ENCODE measurements at places on chromosomes 3 and 15. TPM values are rescaled to one million over a fixed set of nuclear protein-coding genes. Genes with fewer than 3 reads are reported as not detected.

GRCh38 chr15:40859206-40859851 is 14.7 kb downstream of the RHOV start:
- DNase-seq = no peak

GRCh38 chr3:12629560-12629959 is 34.4 kb downstream of the RAF1 start:
- no peak for DNase-seq

GRCh38 chr15:76963596-76963995 is 31.3 kb upstream of the PSTPIP1 start:
- no peak for DNase-seq

DNA sequence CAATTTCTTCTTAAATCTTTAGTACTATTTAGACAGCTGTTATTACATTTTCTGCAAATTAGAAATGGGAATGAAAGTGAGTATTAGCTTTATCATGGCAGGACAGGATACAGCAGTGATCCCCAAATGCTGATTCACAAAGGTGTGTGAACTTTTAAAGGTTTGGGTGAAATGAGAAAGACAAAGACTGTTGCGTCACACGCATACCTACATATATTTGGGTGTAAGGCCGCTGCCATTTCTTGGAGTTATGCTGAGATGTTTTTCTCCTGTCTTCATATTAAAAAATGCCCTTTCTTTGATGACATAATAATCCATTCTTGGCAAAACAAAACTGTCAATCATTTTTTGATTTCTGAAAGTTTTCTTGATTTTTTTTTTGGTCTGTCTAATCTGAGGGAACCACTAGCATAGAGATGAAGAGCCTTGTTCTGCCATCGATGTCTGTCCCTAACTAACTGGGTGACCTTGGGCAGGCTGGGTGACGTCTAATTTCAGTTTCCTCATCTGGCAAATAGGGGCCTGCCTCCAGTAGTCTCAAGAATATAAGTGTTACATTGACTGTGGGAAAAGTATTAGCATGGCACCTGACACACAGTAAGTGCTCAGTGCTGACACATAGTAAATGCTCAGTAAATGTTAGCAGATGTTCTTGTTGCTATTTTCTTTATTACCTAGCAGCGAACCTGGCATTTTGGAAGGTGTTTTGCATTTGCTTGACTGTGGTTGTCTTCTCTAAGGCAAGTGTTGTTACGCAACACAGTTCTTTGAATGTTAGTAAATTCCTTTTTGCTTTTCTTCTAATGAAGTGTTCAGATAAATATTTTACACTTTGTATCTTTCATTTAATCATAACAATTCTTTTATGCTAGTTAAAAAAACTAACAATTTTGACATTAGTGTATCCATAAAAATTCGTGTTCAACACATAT is 5.0 kb downstream of the MITF start:
- DNase-seq = no peak

- no peak for DNase-seq
Observed at GRCh38 chr15:57827971-57828370, 121.5 kb downstream of the POLR2M start.

GRCh38 chr15:95295896-95296625 is 1034.4 kb upstream of the NR2F2 start:
- no peak for DNase-seq

DNA sequence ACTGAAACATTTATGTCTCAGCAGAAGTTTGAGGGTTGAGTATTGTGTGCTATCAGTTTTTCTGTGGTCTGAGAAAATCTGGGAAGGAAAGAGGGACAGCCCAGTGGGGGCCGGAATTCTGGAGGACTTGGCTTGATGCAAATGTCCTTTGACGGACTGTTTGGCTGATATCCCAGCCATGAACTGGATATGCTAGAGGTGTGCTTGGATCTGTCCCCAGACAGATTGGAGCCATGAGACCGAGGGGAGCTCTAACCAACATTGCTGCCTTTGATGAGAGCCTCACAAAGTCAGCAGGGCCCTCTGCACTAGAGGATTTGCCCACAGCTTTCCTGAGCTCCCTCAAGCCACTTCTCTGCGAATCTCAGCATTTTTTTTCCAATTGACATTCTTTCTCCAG is 405.6 kb downstream of the NTRK3 start:
- no peak for DNase-seq

DNA sequence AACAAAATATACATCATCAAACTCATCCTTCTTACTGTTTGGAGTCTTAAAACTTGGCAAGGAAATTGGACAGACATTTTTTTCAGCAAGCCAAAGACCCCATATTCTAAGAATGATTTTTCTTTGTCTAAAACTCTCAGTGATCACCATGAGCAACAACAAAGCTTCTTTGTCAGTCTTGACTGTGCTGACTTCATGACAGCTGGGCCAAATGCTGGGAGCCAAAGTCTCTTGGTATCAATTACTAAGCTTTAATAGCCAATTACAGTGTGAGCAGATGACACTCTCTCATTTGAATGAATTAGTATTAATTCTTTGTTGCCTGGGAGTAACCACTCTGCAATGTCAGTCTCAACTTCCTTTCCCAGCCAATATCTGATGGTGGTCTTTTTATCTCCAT is 48.1 kb upstream of the GK5 start:
- no peak for DNase-seq

The EOMES gene
- 0.08 TPM for total RNA-seq

The EXD1 gene
- not detected for total RNA-seq

The NANOGP8 gene
- not detected for total RNA-seq

All from Right ventricle myocardium inferior (tissue), 1 donor.